Glutamatergic neuron (in vitro differentiated cells): ENCODE measurements at places on chromosomes 6 and 20. TPM values are rescaled to one million over a fixed set of nuclear protein-coding genes. Genes with fewer than 3 reads are reported as not detected.

- no peak for DNase-seq
Measured at GRCh38 chr20:10987651-10988383, 314.0 kb upstream of the JAG1 start.

GRCh38 chr20:13221313-13221672 lies 219 bp downstream of the ISM1 start:
- no peak for DNase-seq

GRCh38 chr6:17904491-17905120 lies 82.8 kb downstream of the KIF13A start:
- no peak for DNase-seq

- DNase-seq: no peak
Measured at GRCh38 chr20:13422637-13423036, 201.6 kb downstream of the ISM1 start.

- no peak for DNase-seq
Measured at GRCh38 chr20:14009208-14009607, 13.9 kb downstream of the MACROD2 start.

GRCh38 chr6:128521282-128521632 lies 858 bp upstream of the PTPRK start:
- DNase-seq: no peak

DNA sequence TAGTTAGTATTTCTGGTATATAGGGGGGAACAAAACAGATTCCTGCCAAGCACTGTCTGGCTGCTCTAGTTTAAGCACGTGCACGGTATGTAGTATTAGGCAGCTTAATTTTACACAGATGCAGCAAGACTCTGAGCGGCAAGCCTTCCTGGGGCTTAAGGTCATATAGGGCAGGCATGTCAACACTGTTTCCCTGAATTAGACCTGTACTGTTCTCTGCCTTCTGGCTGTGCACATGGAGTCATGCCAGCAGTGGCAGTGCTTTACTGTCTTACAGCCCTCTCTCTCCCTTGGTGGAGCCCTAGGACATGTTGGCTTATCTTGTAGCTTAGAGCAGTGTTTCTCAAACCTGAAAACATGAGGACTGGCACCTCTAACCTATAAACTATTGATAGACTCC lies 56.6 kb downstream of the PHF20 start:
- no peak for DNase-seq

DNA sequence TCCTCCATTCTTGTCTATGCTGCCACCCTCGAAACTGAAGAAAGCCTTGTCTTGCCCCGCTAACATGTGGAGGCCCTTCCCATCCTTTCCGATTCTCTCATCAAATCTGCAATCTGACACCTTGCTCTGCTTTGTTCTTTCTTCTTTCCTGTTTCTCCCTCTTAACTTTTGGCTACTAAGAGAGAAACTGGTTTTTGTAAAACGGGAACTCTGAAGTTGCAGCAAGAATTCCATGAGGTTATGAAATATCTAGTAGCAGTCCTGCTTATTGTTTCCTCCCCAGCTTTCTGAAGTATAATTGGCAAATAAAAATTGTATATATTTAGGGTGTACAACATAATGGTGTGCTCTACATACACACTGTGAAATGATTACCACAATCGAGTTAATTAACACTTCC lies 80.2 kb downstream of the MAP7 start:
- DNase-seq: no peak

DNA sequence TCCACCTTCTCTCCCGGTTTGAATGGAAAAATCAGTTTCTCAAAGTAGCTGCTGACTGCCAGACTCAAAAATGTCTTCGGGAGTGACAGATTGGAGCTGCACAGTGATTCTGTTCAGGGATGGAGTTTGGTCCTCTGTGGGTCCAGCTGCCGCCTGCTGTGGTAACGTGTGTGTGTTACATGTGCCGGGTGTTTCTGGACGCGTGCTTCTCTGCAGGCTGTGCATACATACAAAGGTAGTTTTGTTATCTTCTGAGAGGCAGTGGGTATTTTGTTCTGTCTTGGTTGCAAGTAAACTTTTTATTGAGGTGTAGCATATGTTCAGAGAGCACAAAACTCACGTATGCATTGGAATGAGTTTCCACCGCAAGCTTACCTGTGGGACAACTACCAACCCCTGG lies 41.3 kb upstream of the NAA20 start:
- DNase-seq: no peak

DNA sequence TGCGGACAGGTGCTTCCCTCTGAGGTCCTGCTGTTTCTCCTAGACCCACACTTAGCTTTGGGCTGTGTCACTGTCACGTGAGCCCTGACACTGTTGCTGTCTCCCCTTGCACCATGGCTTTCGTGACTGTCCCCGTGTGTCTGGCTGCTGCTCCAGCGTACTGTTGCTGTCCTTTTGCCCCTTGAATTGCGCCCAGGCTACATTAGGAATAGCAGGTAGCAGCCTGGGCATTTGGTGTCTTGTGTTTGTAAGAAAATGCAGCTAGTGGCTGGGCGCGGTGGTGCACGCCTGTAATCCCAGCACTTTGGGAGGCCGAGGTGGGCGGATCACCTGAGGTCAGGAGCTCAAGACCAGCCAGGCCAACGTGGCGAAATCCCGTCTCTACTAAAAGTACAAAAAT lies 46.1 kb downstream of the GMPR start:
- no peak for DNase-seq

- DNase-seq: no peak
Measured at GRCh38 chr6:109314313-109314712, 68.0 kb downstream of the CD164 start.

DNA sequence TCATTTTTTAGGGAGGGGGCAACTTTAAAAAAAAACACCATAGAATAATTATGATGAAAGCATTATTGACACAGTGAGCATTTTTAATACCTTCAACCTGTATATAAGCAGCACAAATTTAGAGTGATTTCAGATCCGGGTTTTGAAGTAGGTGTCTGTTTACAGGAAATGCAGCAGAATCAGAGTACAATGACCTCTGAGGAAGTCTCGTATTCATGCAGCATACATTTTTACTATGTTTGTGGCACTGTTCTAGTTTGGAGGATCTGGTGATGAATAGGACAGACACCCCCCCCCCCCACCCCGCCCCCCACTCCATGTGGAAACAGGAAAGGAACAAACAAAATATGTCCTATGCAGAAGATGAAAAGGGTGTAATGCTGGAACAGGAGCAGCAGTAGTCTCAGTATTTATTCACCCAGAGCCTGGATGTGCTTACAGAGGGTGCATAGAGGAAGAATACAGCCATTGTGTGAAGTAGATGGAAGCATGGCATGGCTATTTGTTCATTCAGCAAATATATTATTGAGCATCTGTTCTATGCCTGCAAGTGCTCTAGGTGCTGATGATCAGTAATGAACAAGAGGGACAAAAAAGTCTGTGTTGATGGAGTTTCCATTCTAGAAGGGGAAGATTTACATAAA lies 19.7 kb downstream of the VAPB start:
- no peak for DNase-seq

GRCh38 chr6:25403150-25403549 lies 124.0 kb downstream of the CARMIL1 start:
- DNase-seq: no peak

GRCh38 chr6:78854546-78854945 lies 12.8 kb upstream of the IRAK1BP1 start:
- no peak for DNase-seq

GRCh38 chr6:34317172-34317477 lies 68.3 kb upstream of the SMIM29 start:
- DNase-seq: no peak

DNA sequence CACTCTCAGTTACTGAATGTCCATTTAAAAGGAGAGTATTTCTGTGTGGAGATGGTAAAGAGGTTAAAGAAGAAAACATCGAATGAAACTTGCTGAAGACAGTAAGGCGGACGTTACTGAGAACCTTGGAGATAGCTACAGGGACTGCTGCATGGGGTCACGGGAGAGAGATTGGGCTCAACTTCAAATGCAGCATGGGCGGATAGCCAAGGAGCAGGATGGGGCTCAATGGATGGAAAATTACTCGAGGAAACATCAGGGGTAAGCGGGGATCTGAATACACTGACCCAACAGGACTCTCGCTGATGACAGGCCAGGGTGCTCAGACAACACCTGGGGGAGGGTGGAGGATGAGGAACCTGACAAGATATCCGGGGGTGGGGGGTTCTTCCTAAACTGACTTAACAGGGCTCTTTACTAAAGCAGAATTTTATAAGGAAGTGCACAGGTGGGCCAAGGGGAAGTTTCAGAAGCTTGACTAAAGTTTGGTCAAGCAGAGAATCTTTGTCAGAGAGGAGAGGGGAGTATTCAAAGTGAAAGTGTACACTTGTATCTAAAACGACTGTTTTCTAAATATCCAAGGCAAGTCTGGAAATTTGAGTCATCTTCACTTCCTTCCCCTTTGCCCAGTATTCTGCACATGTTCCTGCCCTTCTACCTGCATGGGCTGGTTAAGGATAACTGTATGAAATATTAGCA lies 22.8 kb downstream of the ECT2L start:
- DNase-seq: no peak

- no peak for DNase-seq
Measured at GRCh38 chr6:168130168-168130696, 51.2 kb upstream of the FRMD1 start.

DNA sequence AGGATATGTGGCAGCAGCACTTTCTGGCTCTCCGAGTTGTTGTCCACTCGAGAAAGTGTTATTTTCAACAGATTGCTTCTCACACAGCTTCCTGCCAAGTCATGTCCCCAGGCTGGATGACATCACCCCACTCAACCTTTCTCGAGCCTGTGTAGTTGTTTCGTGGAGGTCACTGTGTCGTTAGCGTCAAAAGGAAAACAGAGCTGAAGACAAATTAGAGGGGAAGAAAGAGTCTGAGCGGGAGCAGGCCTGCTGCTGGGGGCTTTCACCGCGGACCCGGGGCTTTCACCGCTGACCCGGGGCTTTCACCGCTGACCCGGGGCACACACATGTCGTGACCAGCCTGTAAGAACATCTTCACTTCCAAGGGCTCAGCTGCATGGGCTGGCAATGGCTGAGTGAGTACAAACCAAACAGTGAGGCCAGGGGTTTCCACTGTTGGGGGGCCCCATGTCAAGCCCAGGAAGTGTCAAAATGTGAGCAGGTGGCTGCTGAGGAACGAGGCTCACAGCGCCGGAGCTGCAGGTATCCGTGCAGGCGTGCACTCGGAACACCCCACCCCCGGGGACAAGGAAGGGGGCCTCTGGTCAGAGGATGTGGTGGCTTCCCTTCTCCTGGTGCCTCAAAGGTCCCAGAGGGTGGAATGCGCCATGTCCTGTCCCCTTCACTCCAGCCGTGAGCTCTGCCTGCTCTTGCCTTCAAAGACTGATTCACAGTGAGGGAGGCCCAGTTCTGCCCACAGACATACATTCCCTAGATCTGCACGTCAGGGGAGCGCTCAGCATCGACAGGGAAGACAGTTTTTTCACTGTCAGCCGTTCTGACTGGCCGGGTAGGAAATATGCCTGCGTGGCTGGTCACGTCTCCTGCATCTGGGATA lies 365.9 kb downstream of the TAF4 start:
- DNase-seq: peak; percentile 47

SAMD5 gene
- 1.6 TPM for total RNA-seq

PDYN gene
- not detected for total RNA-seq

BANF2 gene
- not detected for total RNA-seq

PLG gene
- not detected for total RNA-seq

TASP1 gene
- 13.5 TPM for total RNA-seq

MYBL2 gene
- total RNA-seq: 19.0 TPM

SLC25A27 gene
- total RNA-seq: 13.6 TPM

NRN1 gene
- 48.5 TPM for total RNA-seq

GGTLC1 gene
- not detected for total RNA-seq

FBXL4 gene
- total RNA-seq: 30.9 TPM
